Natural killer cell treated with Interleukin-12 subunit alpha and Interleukin-12 subunit beta and Interleukin-15 and Interleukin-18, amount 100 ng/mL, for 72 hours (primary cell): ENCODE measurements at places on chromosomes 6 and 20.

DNA sequence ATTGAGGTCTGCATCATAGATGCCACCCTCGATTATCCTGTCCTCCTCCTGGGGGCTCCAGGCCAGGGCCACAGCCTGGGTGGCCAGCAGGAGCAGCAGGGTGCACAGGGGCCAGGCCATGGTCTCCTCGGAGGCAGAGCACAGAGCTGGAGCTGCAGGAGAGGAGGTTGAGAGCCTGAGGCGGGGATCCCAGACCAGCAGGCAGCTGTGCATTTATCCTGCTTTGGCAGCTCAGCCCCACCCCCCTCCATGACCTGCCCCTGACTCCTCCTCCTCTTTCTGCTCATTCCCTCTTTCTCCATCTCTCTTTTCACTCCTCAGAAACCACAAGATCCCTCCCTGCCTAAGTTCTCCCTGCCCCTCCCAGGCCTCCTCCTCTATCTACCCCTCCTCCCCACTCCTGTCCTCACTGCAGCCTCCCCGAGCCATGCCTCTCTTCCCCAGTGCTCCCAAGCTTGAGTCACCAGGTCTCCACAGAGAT lies at the start of gene CST2:
Gene CST2, minus strand, starts transcription at position 189 of the 481 bp plus-strand sequence. Its CDS starts 69 bp downstream, at position 120.
- no peak for DNase-seq

GRCh38 chr20:63579017-63579694 lies 5.1 kb upstream of the HELZ2 start:
- no peak for DNase-seq

GRCh38 chr6:72911463-72912155 lies 289.7 kb downstream of the KCNQ5 start:
- no peak for DNase-seq

DNA sequence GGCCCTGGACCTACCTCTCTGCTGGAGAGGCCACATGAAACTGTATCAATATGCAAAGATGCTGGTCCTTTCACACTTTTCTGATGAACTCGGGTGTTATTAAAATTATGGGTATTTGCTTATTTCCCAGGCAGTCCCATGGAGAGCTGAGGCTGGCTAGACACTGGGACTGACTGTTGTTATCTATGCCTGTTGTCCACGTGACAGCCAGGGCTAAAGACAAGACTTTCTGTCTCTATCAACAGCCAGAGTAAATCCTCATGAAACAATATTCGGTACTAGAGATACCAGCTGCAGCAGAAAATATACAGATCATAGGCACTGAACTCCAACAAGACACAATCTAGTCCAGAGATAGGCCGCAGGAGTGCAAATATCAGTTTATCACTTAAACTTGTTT lies 236.4 kb downstream of the FOXA2 start:
- no peak for DNase-seq

GRCh38 chr6:26197933-26198721 lies 110.9 kb downstream of the HFE start:
- no peak for DNase-seq

DNA sequence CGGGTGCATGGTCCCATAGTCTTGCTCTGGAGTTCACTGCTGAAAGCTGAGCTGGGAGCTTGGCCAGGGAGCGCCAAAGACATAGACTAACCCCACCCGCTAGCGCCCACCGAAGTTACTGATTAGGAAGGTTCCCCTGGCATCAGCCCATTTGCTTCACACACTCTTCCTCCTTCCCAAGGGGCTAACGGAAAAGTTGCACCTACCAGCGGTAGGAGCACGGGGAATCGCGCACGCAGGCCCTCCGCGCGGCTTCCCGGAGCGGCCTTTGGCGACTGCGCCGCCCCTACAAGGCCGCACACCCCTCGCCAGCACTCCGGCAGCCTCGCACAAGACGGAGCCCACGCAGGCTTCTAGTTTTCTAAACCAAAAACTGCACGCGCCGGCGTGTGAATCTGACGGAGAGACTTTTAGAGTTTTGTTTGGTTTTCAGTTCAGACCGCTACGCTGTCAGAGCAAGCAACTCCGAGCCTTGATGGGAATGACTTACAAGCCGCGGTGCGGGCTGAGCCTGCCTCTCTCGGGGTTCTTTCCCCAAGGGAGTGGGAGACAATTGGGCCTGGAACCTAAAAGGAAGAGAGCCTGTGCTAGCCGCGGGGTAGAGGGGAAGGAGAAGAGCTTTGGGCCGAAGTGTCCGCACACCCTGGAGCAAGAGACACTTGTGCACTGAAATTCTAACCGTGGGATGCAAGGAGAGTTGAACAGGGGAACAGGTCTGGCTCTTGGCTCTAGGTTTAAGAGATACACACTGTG lies 891 bp upstream of the POU3F2 start:
- no peak for DNase-seq

DNA sequence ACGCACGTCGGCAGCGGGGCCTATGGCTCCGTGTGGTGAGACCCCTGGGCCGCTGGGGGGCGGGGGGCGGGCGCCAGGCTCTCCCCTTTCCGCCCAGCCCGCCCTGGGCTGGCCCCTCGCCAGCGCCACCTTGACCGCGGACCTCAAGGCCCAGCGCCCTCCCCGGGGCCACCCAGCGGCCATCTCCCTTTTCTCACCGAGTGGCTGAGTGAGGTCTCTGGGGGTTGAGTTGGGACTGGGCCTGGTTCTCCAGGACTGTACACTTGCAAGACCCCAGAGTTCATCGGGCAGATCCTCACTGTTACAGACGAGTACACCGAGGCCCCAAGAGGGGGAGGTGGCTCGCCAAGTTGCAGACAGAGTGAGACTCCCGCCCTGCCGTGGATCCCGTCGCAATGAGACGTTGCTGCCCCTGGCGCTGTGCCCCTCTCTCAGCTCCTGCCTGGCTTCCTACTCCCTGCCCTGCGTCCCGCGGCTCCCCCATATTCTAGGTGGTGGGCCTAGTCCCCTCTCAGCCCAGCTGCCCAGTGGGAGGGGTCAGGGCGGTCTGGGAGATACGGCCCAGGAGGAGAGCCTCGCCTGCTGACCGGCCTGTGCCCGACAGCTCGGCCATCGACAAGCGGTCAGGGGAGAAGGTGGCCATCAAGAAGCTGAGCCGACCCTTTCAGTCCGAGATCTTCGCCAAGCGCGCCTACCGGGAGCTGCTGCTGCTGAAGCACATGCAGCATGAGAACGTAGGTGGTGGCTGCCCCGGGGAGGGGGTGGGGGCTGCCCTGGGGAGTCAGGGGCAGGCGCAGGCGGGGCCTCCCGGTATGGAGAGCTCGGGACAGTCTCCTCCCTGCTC lies 576 bp downstream of the MAPK13 start:
- DNase-seq = peak; percentile 87

- DNase-seq = no peak
Observed at GRCh38 chr20:24960302-24960801, 11.3 kb downstream of the CST7 start.

- DNase-seq = no peak
Observed at GRCh38 chr6:37514321-37514771, 14.7 kb upstream of the CCDC167 start.

- no peak for DNase-seq
Observed at GRCh38 chr20:48187851-48188250, 402.6 kb upstream of the SULF2 start.

- no peak for DNase-seq
Observed at GRCh38 chr20:32476684-32477593, 108.2 kb downstream of the NOL4L start.

- DNase-seq = no peak
Observed at GRCh38 chr6:72936766-72937559, 288.3 kb downstream of the KHDC1L start.

DNA sequence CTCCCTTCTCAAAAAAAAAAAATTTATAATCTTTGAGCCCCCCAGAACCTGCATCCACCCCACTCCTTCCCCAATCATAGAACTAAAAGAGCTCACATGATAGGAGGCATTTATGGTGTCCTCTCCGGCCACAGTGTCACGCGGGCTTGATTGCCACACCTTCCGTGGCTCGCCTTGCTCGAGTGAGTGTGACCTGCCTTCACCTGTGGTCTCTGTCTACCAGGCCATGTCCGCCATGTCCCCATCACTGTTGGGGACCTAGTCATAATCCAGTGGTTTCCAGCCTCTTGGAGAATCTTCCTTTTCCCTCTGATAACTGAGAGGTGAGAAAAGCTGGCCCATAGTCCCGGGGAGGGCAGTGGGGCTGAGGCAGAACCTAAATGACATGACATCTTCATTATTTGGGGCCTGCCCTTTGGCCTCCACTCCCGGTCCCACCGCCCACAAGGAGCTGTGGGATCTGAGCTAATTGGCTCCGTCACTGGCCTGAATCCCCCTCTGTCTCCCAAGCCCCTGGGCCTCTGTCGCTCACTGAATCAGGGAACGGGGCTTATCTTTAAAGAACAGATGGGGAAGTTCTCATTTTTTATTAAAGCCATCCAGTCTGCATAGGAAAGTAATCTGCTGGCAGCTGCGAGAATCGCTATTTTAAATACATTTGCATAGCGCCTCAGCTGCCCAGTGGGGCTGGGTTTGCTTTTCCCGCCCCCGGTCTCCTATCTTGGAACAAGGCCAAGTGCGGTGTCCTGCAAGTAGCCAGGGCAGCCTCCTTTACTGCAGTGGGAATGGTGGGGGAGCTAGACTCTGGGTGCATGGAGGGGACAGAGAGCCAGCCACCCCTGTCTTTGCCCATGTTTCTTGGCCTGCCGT lies 197.6 kb upstream of the PMEPA1 start:
- peak; percentile 32 for DNase-seq

DNA sequence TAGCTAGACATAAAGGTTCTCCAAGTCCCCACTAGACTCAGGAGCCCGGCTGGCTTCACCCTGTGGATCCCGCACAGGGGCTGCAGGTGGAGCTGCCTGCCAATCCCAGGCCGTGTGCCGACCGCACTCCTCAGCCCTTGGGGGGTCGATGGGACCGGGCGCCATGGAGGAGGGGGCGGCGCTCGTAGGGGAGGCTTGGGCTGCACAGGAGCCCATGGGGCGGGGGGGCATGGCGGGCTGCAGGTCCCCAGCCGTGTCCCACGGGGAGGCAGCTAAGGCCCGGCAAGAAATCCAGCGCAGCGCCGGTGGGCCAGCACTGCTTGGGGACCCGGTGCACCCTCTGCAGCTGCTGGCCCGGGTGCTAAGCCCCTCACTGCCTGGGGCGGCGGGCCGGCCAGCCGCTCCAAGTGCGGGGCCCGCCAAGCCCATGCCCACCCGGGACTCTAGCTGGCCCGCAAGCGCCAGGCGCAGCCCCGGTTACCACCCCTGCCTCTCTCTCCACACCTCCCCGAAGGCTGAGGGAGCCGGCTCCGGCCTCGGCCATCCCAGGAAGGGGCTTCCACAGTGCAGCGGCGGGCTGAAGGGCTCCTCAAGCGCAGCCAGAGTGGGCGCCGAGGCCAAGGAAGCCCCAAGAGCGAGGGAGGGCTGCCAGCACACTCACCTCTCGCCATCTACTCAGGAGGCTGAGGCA lies 26.5 kb upstream of the ID1 start:
- no peak for DNase-seq

- DNase-seq = no peak
Observed at GRCh38 chr6:115677198-115677597, 383.5 kb downstream of the FRK start.

DNA sequence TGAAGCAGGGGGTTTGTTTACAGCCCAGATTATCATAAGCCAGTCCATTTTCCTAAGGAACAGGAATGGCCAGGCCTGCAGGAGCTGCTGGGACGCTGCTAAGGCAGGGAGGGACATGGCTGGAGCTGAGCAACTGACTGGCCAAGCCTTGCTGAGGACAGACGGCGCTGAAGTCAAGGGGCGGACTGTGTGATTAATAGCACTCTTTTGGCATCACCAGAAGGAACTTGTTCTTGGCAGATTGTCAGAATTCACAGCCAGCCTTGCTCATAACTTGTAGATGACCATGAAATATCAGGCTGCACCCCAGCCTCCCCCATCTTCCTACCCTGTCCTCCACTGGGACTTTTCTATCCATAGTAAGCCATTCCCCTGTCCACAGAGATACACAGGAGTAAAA lies 218.8 kb upstream of the RNF24 start:
- DNase-seq = no peak

DNA sequence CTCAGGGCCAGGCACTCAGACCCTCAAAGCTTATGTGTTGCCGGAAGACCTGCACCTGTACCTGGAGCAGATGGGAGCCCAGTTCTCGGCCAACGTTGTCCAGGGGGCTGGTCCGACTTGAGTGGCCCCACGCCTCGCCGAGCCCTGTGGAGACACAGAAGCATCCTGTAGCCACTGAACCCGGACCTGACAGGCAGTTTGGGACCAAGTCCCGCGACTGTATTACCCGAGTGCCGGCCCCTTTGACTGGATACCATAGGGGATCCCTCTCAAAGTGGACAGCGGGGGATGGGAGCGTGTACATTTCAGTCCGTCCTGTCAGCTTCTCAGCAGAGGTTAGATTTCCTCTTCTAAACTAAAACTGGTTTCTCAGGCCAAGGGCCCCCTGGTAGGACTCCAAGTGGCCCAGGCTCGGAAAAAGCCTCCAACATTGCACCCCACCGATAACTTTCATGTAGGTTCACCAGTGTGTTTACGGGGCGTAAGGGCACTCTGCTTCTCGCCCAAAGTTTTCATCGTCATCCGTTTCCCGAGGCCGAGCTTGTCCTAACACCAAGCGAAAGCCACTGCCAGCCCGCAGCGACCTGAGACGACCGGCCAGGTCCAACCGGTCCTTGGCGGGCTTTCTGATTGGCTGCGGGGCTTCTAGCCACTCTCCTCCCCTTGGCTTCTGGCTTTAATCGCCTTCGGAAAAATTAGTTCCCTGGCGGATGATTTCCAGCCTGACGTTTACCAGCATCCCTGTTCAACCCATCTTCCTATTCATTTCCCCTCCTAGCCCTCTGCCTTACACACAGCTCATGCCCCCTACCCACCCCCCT lies 10.8 kb downstream of the SIM1 start:
- DNase-seq = no peak

- no peak for DNase-seq
Observed at GRCh38 chr6:123677897-123678296, 41.1 kb upstream of the TRDN start.

DNA sequence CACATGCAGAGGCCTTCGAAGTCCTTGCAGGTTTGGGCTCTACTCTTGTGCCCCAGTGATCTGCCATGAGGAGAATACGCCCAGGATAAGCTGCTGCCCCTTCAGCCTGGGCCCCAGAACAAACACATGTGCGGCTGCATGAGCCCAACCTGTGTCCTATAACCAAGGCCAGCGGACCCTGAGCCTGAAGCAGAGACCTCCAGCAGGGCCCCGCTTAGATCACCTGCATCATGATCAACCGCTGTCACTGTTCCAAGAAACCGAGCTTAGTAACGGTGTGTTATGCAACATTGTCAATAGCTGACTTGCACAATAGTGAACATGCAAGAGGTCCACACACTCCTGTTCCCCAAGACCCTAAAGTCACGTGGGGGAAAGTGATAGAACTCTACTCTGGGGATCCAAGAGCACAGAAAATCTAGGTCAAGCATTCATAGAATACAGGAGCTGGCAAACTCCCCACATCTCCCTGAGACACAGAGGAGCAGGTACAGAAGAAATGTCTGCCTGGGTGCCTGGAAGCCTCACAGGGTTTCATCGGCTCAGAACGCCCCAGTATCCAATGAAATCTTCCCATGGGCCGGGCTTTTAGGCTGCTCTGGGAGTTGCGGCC lies 136.2 kb downstream of the BMP7 start:
- DNase-seq = no peak

- no peak for DNase-seq
Observed at GRCh38 chr6:65501045-65501444, 206.0 kb downstream of the EYS start.
